ENCODE measurements at places on chromosomes 1 and 21.
A peak's percentile ranks its signal among the peaks of the same experiment; 100 is the strongest.

DNA sequence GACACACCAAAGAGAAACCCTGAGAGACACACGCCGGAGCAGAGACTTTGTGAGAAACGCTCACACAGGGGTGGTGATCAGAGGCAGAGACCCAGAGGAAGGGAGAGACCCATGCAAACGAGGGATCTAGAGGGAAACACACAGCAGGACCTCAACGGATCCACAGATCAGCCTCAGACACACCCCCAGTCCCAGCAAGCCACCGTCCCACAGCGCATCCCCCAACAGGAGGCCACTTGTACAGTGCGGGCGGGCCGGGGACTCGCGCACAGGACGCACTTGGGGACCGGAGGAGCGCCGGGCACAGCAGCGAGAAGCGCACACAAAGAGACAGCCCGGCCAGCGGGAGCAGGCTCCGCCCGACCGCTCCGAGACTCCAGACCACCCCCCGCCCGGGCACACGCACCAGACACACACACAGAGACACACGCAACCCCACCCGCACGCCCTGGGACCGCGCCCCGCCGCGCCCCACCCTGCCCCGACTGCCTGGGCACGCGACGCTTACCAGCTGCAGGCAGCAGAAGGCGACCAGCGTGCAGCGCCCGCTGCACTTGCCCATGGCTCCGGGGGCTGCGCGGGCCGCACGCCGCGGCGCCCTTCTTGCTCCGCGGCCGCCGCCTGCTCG lies 587 bp downstream of the NKAIN1 start:
- no peak for DNase-seq

DNA sequence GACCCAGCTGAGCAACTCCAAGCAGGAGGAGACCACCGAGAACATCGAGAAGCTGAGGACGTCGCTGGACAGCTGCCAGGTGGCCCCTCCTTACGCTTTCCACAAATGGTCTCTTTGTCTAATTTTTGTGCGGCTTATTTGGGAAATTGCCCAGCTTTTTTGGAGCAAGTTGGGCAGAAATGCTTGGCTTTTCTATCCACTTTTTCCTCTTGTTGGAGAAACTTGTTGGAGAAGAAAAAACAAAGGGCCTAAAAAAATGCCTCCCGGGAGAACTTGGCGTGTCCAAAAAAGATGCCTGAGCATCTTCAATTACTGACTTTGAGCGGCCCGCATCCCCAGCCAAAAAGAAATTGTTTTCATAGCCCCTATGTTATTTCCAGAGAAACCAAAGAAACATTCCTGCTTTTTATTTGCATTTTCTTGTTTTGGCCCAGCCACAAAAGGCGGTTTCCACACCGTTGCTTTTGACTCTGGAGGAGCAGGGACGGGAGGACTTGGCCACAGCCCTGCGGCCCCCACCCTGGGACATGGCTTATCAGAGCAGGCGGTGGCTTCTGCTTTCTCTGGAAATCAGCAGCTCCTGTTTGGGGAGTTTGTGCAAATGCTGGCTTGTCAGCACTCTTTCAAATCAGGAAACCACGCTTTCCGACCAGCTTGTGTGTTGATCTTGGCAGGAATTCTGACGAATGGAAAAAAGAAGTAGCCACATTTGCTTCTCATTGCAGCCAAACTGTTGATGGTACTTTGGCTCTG lies 81.2 kb upstream of the EFHD2 start:
- no peak for DNase-seq

DNA sequence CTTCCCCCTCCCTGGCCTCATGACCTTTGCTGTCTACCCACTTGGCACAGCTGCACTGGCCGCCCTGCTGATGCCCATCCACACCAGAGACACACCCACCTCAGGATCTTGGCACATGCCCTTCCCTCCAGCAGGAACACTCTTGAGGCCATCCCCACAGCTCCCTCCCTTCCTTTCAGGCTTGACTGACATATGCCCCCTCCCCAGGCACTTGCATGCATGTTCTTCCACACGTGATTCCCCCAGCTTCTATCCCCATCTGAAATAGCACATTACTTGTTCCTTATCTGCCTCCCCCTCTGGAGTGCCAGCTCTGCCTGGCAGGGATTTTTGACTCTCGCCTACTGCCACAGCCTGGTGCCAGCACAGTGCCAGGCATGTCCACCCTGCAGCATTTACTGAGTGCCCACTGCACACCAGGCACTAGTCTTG lies 98.5 kb upstream of the SLC25A33 start:
- no peak for DNase-seq

DNA sequence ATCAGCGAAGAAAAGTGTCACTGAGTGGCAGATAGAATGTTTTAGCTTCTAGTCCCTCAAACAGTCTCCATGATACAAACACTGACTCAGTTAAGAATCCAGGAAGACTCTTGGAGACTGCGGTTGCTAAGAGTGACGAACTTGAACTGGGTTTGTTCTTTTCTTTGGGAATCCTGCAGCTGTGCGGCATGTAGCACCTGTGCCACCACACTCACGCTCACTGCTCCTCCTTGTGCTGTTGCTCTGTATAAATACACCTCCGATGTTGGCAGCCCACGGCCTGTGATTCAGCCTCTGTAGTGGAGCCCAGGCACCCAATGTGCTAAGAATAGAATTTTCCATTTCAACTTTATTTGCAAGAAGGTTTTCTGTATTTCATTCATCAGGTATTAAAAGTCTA lies 5.5 kb upstream of the PPIE start:
- no peak for DNase-seq

GRCh38 chr1:218171302-218171893 lies 113.7 kb upstream of the RRP15 start:
- peak; percentile 32 for DNase-seq
